PC-9 (cell line): ENCODE measurements at places on chromosomes 3 and 15. TPM values are rescaled to one million over a fixed set of nuclear protein-coding genes. Genes with fewer than 3 reads are reported as not detected.

Gene CACNA2D3
- 0.18 and 0.59 TPM in 2 replicates for total RNA-seq

Gene TMEM45A
- total RNA-seq: 21.6 and 31.1 TPM in 2 replicates

Gene SPESP1
- total RNA-seq: not detected in 2 replicates

Gene ACSBG1
- total RNA-seq: 0.48 and 1.2 TPM in 2 replicates

Gene CNBP
- 261 and 265 TPM in 2 replicates for total RNA-seq

Gene GOLGA8S
- 0.09 TPM in 1 of 2 replicates, not detected in the other for total RNA-seq

Gene CFAP20DC
- total RNA-seq: 6.7 and 7.1 TPM in 2 replicates

Gene RASGRP1
- total RNA-seq: 0.39 and 1.5 TPM in 2 replicates

Gene WDR93
- total RNA-seq: 1.1 and 1.8 TPM in 2 replicates

Gene SPSB4
- total RNA-seq: not detected in 2 replicates

Gene DUOX2
- 0.10 TPM in 1 of 2 replicates, not detected in the other for total RNA-seq

Gene FAM227B
- 1.4 and 3.3 TPM in 2 replicates for total RNA-seq

Gene GPR149
- total RNA-seq: not detected in 2 replicates

Gene RFX7
- total RNA-seq: 12.6 and 24.6 TPM in 2 replicates

Gene CFAP100
- total RNA-seq: not detected in 2 replicates

Gene TTLL13
- total RNA-seq: 0.93 and 0.96 TPM in 2 replicates

Gene GOLGA6C
- not detected in 2 replicates for total RNA-seq
